Karpas-422 (cell line): ENCODE measurements at places on chromosomes 4 and X. TPM values are rescaled to one million over a fixed set of nuclear protein-coding genes. Genes with fewer than 3 reads are reported as not detected.

The KIT gene
- total RNA-seq = not detected in 2 replicates

DNA sequence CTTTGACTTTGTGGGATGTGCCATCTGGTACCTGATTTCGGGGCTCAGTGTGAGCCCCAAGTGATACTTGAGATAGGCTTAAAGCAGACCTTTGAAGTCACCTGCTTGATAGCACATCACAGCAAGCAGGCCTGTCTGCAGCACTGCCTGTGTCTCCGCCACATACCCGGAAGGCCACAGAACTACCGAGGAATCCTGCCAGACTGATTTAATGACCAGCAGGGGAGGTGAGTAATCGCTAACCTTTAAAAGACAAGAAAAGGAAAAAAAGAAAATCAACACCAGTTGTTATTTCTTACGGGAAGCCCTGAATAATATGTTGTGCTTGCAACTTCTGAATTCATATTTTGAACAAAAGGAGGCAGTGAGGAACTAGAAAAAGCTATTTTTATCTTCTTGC is 6.8 kb downstream of the PTCHD1 start:
- H3K27me3 ChIP-seq = no peaks in the 10 kb centered on the region
- no peak for DNase-seq
- no peaks in the 10 kb centered on the region for H3K4me1 ChIP-seq
- no peak overlapping the region for H3K4me3 ChIP-seq

DNA sequence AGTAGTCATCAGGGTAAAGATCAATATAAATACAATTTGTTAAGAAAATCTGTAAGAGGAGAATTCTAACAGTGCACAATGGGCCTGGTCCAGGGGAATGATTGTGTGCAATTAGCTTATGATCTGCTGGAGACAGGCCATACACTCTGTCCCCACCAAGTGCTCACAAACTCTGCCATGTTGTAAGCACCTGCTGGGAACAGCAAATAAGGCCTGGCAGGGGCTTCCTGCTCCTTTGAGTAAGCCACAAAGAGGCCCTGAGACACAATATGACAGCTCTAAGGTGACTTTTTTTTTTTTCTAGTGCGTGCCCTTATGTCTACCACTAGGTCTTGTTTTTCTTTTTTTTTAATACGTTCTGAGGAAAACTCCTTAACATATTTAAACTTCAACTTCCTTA is 866.3 kb upstream of the PCDH7 start:
- H3K36me3 ChIP-seq = no peaks in the 10 kb centered on the region
- no peaks in the 10 kb centered on the region for H3K4me1 ChIP-seq
- no peak overlapping the region for H3K27ac ChIP-seq
- DNase-seq = no peak
- H3K27me3 ChIP-seq = no peaks in the 10 kb centered on the region
- H3K4me3 ChIP-seq = no peak overlapping the region

- peak; percentile 78 for DNase-seq
- H3K27me3 ChIP-seq = no peaks in the 10 kb centered on the region
- H3K27ac ChIP-seq = peak within 1 kb of the TSS; percentile 28
- H3K36me3 ChIP-seq = peaks cover 4% of the 10 kb centered on the region; the same call in 1 of the 2 replicates
- H3K4me3 ChIP-seq = peak within 1 kb of the TSS; percentile 93
- peaks cover 14% of the 10 kb centered on the region for H3K4me1 ChIP-seq
Observed at GRCh38 chrX:2500803-2501558, at the start of the genes DHRSX and ZBED1. TSS of gene DHRSX (minus strand) at chrX:2500976. CDS start at chrX:2500925, 51 bp downstream. TSS of gene ZBED1 (minus strand) at chrX:2500976. CDS start at chrX:2490719, 10,257 bp downstream.

DNA sequence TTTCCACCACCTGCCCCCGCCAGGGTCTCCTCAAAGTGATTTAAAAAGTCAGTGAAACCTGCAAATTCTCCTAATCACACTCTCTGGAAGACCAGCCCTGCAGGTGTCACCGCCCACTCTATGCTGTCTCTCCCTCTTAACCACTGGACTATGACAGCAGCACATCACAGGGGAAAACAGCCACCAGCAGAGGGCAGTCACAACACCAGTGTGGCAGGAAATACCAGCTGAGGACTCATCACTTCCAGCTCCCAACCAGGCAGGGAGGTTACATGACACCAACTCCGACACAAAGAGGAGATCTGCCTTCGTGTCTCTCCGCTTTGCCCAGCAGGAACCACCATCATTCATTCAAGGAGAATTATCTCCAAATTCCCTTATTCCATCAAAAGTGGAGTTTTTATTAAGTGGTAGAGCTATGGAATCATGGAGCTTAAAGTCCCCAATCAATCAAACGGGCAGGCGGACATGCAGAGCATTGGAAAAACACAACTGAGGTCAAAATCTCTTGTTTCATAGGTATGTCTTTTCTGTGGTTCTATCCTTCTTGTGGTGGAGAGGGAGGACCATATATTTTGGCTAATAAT is 91.3 kb downstream of the NSUN7 start:
- H3K4me3 ChIP-seq = no peak overlapping the region
- no peak overlapping the region for H3K27ac ChIP-seq
- no peaks in the 10 kb centered on the region for H3K36me3 ChIP-seq

The PRIMPOL gene
- total RNA-seq = 10.4 and 35.2 TPM in 2 replicates

The AADAT gene
- not detected in 2 replicates for total RNA-seq

The ARHGAP6 gene
- total RNA-seq = not detected in 2 replicates

DNA sequence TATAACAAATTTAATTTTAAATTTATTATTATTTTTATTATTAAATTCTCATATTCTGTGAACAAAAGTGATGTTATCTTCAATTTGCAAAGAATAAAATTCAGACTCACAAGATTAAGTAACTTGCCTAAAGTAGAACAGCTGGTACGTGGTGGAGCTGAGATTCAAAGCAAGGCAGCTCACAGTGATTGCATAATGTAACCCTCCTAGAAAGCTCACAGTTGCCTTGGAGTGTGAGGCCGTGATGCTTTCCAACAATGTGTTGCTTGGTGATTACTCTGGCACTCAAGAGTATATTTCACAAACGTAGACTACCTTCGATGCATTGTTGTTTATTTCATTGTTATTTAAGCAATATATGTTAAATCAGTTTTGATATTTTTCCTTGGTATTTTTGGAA is 1039.2 kb upstream of the PABPC4L start:
- DNase-seq = no peak
- H3K27ac ChIP-seq = no peak overlapping the region
- H3K4me3 ChIP-seq = no peak overlapping the region
- H3K36me3 ChIP-seq = no peaks in the 10 kb centered on the region
- H3K27me3 ChIP-seq = no peaks in the 10 kb centered on the region
- no peaks in the 10 kb centered on the region for H3K4me1 ChIP-seq

GRCh38 chrX:19682712-19683331 is 167.5 kb upstream of the MAP3K15 start:
- H3K36me3 ChIP-seq = no peaks in the 10 kb centered on the region
- no peak for DNase-seq
- no peak overlapping the region for H3K4me3 ChIP-seq
- peaks cover 35% of the 10 kb centered on the region for H3K4me1 ChIP-seq
- H3K27me3 ChIP-seq = no peaks in the 10 kb centered on the region
- H3K27ac ChIP-seq = no peak overlapping the region

GRCh38 chr4:40168070-40168469 is 28.8 kb upstream of the RHOH start:
- 0 out of 2 replicates have a peak, but pooled peaks cover 3% of the 10 kb centered on the region for H3K36me3 ChIP-seq
- no peak overlapping the region for H3K27ac ChIP-seq
- DNase-seq = no peak
- H3K4me1 ChIP-seq = peaks cover 2% of the 10 kb centered on the region
- H3K27me3 ChIP-seq = no peaks in the 10 kb centered on the region

The NPY2R gene
- total RNA-seq = not detected in 2 replicates

DNA sequence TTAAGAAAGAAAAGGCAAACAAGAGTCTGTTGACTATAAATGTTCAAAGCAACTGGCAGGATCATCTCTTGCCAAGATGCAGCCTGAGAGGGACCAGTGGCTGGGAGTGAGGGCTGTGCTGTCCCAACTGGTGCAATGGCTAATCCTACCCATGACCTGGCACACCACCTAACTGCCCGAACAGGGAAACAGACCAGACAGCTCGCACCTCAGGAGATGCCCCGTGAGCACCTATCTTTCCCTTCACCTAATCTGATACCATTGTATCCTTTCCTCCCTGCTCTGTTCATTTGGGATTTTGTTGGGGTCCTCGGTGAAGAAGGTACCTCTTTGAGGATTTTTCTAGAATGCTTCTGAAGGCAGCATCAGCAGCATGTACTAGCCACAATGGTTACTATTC is 206.5 kb upstream of the MAMLD1 start:
- no peak overlapping the region for H3K27ac ChIP-seq
- no peaks in the 10 kb centered on the region for H3K36me3 ChIP-seq
- H3K4me3 ChIP-seq = no peak overlapping the region
- DNase-seq = no peak

- H3K4me3 ChIP-seq = peak overlapping the region; percentile 77
- H3K36me3 ChIP-seq = no peaks in the 10 kb centered on the region
- no peak overlapping the region for H3K27ac ChIP-seq
- H3K27me3 ChIP-seq = no peaks in the 10 kb centered on the region
Observed at GRCh38 chrX:123959281-123960063, 2.0 kb upstream of the STAG2 start.

The TREX2 gene
- total RNA-seq = 0.30 and 1.2 TPM in 2 replicates

- H3K4me1 ChIP-seq = no peaks in the 10 kb centered on the region
- H3K27me3 ChIP-seq = no peaks in the 10 kb centered on the region
- H3K4me3 ChIP-seq = no peak overlapping the region
- no peak for DNase-seq
Observed at GRCh38 chr4:25361253-25361652, 15.8 kb upstream of the ANAPC4 start.

The RPS6KA3 gene
- 22.8 and 35.0 TPM in 2 replicates for total RNA-seq

DNA sequence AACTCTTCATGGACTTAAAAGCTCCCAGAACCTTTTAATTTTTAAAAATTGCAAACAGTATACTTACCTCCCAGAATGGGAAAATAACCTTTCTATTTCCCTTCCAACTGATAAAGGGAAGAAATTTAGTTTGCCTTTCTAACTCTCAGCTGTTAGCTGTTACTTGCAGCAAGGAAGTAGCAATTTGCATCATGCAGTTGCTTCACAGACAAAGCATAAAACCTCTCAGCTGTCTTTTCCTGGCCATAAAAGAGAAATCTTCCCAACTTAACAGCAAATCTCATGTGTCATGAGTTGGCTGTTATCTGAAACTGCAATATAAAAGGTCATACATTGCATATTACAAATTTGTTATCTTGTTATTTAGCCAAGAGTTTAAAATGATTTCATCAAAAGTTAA is 18.4 kb downstream of the C4orf17 start:
- H3K4me1 ChIP-seq = no peaks in the 10 kb centered on the region
- no peaks in the 10 kb centered on the region for H3K36me3 ChIP-seq
- no peak overlapping the region for H3K4me3 ChIP-seq
- H3K27ac ChIP-seq = no peak overlapping the region

The GLOD5 gene
- total RNA-seq = not detected in 2 replicates

- H3K27ac ChIP-seq = no peak overlapping the region
- no peaks in the 10 kb centered on the region for H3K27me3 ChIP-seq
- no peaks in the 10 kb centered on the region for H3K4me1 ChIP-seq
- no peak for DNase-seq
Observed at GRCh38 chrX:85859426-85859825, 187.9 kb downstream of the CHM start.

DNA sequence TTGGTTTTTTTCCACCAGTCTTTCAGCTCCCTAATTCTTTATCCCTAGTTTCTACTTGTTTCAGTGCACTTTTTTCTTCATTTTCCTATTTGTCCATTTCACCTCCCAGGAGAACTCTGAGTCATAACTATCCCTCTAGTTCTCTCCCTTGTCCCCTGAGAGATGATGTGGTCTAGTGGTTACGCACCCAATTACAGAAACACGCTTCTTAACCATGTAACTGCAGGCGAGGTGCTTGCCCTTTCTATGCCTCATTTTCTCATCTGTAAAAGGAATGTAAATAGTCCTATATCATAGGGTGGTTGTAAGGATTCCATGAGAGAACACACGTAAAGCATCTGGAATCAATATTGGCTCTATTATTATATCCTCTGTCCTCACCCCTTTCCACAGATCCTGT is 8.8 kb upstream of the GRPR start:
- no peaks in the 10 kb centered on the region for H3K36me3 ChIP-seq
- 0 out of 2 replicates have a peak, but pooled peaks cover 3% of the 10 kb centered on the region for H3K27me3 ChIP-seq
- no peak overlapping the region for H3K27ac ChIP-seq
- peaks cover 50% of the 10 kb centered on the region for H3K4me1 ChIP-seq
- DNase-seq = no peak

- no peaks in the 10 kb centered on the region for H3K36me3 ChIP-seq
- H3K4me1 ChIP-seq = peaks cover 16% of the 10 kb centered on the region
- H3K27ac ChIP-seq = no peak overlapping the region
- no peaks in the 10 kb centered on the region for H3K27me3 ChIP-seq
Observed at GRCh38 chrX:153582896-153583295, 16.0 kb downstream of the CCNQ start.

DNA sequence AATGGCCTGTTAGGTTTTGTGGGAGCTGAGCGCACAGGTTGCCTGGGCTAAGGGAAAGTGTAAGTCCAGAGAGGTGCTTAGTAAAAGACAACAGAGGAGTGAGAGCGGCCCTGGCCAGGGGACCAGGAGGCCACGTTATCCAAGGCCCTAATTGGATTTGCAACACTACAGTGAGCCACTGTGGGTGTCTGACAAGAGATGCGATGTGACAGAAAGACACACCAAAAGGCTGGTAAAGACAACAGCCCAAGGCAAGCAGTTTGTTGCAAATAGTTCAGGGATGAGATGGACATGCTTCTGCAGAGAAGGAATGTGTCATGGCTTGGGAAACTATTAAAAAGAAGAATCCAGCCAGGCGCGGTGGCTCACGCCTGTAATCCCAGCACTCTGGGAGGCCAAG is 162.7 kb upstream of the KIT start:
- DNase-seq = no peak
- no peak overlapping the region for H3K27ac ChIP-seq
- no peaks in the 10 kb centered on the region for H3K4me1 ChIP-seq
- H3K27me3 ChIP-seq = no peaks in the 10 kb centered on the region
- H3K36me3 ChIP-seq = no peaks in the 10 kb centered on the region

DNA sequence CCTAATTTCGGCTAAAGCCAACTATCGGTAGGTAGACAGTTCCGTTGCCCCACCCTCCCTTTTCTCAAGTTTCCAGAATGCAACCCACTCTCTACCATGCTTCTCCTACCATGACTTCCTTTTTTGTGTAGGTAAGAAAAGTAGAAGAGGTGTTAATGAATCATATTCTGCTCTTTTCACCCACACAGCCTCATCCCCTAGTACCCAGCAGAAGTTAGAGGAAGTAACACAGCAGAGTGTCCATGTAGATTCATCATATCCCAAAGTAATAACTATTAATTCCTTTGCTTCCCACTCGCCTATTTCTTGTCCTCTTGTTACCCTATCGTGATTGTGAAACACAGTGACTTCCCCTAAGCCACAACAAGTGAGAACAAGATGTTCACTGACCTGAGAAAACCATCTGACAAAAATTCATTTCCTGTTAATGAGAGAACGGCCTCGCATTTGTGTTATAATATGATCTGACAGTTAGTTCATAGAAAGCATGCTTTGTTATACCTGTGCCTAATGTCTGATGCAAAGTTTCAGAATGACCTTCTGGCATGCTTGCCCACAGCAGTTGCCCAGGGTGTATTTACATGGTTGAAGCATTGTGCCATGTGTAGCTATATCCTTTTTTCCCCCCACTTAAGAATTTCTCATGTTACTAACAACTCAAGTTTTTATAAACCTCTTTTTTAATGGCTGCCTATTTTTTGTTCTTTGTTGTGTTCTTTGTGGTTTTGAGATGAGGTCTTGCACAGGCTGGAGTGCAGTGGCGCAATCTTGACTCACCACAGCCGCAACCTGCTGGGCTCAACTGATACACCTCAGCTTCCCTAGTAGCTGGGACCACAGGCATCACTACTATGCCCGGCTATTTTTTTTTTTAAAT is 185.6 kb downstream of the RAP1GDS1 start:
- no peak overlapping the region for H3K4me3 ChIP-seq
- peaks cover 16% of the 10 kb centered on the region; the same call in 1 of the 2 replicates for H3K36me3 ChIP-seq

GRCh38 chr4:149983401-149983800 is 94.8 kb upstream of the DCLK2 start:
- no peak for DNase-seq
- H3K27ac ChIP-seq = no peak overlapping the region
- H3K27me3 ChIP-seq = no peaks in the 10 kb centered on the region
- no peaks in the 10 kb centered on the region for H3K4me1 ChIP-seq
